ENCODE measurements at places on chromosomes 4 and X.

DNA sequence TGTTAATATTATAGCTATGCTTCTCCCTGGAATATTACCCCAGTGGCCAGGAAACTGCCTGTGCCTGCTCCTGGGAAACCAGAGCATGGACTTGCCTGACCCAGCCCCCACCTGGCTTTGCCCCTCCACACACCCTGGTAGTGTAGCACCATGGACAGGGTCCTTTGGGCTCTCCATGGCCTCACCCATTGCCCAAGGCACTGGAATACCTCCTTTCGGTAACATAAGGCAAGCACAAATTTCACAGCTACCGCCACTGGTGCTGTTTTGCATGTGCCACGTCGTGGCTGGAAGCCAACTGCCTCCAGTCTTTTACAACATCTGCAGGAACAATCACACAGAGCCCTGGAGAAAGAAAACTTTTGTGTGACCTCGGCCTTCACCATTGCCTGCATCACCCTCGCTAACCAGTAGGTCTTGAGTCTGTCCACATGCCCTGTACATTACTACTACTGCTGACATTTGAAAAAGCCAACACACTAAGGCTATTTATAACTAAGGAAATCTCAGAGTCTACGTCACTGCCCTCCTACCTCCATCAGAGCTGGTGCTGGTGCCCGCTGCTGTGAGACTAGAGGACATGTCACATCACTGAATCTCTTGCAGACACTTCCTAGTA, 47.7 kb downstream of the HPGD start:
- no peak for DNase-seq

- no peak for DNase-seq
Measured at GRCh38 chr4:125952631-125953030, 637.9 kb downstream of the FAT4 start.

- no peak for DNase-seq
Measured at GRCh38 chr4:169621731-169622492, 1.5 kb downstream of the CLCN3 start.

DNA sequence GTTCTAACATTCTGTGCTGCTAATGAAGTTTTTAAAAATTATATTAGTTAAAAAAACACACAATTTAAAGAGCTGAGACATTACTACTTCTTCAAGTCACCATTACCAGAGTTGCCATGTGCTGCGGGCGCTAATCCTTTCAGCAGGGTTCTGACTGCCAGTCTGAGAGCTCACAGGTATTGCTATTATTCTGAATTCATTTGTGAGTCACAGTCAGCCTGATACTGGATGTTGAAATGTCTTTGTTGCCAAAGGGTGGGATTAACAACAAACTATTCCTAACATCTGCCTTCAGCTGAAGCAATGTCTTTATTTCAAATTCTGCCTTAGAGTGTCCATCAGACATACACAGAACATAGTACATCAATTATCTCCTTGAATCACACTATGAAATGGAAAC, 197.1 kb upstream of the FGF13 start:
- no peak for DNase-seq

GRCh38 chrX:48461830-48462229, 8.2 kb downstream of the SLC38A5 start:
- peak; percentile 40 for DNase-seq

GRCh38 chrX:69232945-69233344, 67.7 kb upstream of the PJA1 start:
- DNase-seq, result no peak

GRCh38 chrX:50168241-50168687, 32.5 kb downstream of the AKAP4 start:
- no peak for DNase-seq

GRCh38 chr4:77432717-77433417, 172.8 kb upstream of the CXCL13 start:
- DNase-seq, result no peak

DNA sequence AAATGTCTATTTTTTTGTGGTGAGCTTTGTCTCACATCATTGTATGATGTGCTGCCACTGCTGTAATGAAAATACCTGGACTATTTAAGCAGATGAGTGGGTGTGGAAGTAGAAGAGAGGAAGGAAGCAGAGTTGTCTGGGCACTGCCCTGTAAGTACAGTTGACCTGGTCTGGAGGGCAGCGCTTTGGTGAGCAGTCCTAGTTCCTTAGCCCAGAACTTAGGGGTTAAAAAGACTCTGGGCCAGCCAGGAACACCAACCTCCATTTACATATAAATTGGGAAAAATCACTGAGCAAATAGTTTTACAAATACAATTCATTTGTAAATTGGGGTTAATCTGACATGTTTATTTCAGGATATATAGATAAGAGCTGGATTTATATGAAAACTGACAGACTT, 347.1 kb upstream of the FAT1 start:
- DNase-seq, result no peak

Measured in islet precursor cell (in vitro differentiated cells).